Kidney epithelial cell (primary cell): ENCODE measurements at places on chromosomes 16 and 17. TPM values are rescaled to one million over a fixed set of nuclear protein-coding genes. Genes with fewer than 3 reads are reported as not detected.

DNA sequence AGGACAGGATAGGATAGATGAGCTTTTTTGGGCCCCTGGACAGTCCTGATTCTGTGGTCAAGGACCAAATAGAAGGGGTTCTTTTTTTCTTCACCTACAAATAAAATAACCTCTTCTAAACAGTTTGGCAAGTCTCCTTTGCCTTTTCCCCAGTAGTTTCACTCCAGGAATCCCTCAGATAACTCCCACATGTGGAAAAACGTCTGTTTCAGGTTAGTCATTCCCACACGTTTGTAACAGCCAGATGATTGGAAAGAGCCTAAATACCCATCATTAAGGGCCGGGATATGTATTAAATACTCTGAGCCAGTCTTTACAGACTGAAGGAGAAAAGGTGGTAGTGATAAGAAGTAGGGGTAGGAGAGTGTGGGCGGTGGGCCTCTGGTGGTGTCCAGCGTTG lies 58.3 kb downstream of the PLD6 start:
- DNase-seq, result no peak

- DNase-seq, result no peak
Measured at GRCh38 chr17:3885970-3886369, 6.9 kb downstream of the CAMKK1 start.

DNA sequence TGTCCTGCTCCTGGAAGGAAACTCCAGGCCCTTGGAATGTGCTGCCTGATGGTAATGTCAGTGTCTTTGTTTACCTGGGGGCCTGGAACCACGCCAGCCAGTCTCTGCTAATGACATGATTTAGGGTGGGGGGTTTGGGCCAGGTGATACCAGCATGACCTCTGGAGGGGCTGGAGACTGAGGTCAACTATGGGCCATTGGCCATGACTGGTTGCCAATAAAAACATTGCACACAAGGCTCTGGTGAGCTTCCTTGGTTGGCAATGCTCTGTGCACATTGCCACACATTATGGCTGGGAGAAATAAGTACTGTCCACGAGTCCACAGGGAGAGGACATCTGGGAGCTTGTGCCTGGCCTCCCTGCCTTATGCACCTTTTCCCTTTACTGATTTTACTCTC lies 52.5 kb downstream of the LITAF start:
- no peak for DNase-seq

GRCh38 chr17:28397687-28398279 lies 8.2 kb downstream of the SLC46A1 start:
- no peak for DNase-seq

DNA sequence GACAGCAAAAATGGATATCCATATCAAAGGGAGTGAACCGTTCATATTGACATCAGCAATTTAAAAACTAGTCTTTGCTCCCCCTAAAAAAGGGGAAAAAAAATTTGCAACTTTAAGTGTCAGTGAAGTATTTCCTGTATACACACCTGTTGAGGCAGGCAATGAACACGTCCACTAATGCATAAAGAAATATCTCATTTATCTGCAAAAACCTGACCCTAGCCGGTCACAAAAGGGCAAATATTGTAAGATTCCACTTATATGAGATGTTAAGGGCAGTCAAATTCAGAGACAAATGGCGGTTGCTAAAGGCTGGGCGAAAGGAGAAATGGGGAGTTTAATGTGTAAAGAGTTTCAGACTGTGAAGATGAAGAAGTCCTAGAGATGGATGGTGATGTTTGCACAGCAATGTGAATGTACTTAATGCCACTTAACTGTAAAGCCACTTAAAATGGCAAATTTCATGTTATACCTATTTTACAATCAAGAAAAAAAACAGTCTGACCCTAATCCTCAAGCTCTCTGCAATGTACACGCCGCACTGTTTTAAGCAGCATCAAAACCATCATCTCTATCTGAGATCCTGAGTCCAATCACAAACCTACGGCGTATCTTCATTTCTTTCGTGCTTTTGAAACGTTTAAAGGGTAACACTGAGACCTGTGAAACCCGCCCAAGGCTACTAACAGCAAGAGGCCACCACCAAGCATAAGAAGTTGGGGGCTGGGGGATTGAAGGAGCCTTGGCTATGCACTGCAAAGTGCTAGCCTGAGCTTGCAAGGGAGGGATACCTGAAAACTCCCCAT lies 1.1 kb downstream of the PARN start:
- no peak for DNase-seq

- no peak for DNase-seq
Measured at GRCh38 chr17:9439851-9440250, 135.8 kb downstream of the STX8 start.

- DNase-seq, result no peak
Measured at GRCh38 chr16:25950586-25951281, 259.0 kb downstream of the HS3ST4 start.

GRCh38 chr16:85563034-85563433 lies 50.1 kb upstream of the GSE1 start:
- no peak for DNase-seq

DNA sequence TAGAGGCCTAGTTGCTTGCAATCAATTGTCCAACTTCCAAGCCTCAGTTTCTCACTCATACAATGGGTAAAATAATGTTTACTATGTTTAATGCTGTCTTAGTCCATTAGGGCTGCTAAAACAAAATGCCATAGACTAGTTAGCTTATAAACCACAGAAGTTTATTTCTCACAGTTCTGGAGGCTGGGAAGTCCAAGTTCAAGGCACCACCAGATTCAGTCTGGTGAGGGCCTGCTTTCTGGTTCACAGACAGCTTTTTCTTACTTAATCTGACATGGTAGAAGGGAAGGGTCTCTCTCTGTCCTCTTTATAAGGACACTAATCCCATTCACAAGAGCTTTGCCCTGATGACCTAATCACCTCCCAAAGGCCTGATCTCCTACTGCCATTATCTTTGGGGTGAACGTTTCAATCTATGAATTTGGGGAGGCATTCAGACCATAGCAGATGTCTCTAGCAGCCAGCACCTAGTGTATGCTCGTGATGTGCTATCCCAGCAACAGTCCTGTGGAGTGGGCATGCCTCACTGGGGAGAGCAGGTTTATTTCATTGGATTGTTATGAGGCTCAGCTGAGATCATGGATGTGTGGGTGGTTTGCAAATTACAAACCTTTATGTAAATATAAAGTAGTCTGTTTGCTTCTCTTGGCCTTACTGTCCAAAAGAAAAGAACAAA lies 25.2 kb downstream of the YPEL2 start:
- DNase-seq, result no peak

GRCh38 chr16:82079892-82080291 lies 44.8 kb downstream of the HSD17B2 start:
- DNase-seq, result no peak

DNA sequence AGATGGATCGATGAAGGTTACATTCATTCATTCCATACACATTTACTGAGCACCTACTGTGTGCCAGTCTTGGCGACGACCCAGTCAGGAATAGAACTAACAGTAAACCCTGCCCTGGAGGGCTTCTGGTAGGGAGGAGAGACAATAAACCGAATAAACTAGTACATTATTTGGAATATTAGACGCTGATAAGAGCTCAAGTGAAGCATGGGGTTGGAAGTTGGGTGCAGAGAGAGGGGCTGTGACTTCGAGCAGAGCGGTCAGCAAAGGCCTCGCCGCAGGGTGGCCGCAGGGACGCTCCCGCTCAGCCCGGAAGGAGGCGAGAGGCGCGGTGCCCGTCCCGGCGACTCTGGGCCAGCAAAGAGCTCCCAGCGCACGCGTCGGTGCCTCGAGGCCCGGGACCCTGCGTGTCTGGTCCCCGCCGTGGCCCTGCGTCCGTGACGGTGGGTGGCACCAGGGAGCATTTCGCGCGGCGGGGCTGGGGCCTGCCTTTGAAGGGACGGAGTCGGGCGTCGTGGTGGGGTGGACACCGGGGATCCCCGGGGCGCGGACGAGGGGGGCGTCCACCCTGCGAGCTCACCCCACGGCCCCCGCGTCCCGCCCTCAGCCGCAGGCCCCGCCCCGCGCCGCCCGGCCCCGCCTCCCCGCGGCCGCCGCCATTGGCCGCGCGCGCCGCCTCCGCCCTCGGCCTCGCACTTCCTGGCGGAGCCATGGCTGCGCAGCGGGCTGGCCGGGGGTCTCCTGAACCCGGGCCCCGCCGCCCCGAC lies at the start of gene KLHL36:
TSS of gene KLHL36 (plus strand) at position 684 of the 767 bp plus-strand sequence. CDS start 2,357 bp downstream, outside the sequence.
- DNase-seq, result no peak

The SHISA9 gene
- total RNA-seq, result 32.8 and 36.4 TPM in 2 replicates

The FOXL1 gene
- 9.0 and 9.2 TPM in 2 replicates for total RNA-seq

The RRAD gene
- 32.9 and 36.8 TPM in 2 replicates for total RNA-seq

The RHBDF2 gene
- 101 and 111 TPM in 2 replicates for total RNA-seq

The MARCHF10 gene
- total RNA-seq, result 1.3 TPM in 2 replicates

The HSF4 gene
- 1.5 and 5.5 TPM in 2 replicates for total RNA-seq

The MMP25 gene
- 0.17 TPM in 1 of 2 replicates, not detected in the other for total RNA-seq

The TMIGD1 gene
- not detected in 2 replicates for total RNA-seq

The MYO1D gene
- total RNA-seq, result 95.5 and 98.1 TPM in 2 replicates

The KRTAP2-2 gene
- not detected in 2 replicates for total RNA-seq
